ENCODE measurements at places on chromosomes 5 and 9. TPM values are rescaled to one million over a fixed set of nuclear protein-coding genes. Genes with fewer than 3 reads are reported as not detected.

GRCh38 chr9:89732295-89732938 lies 127.6 kb downstream of the GADD45G start:
- H3K27me3 ChIP-seq = no peaks in the 10 kb centered on the region
- no peak for DNase-seq
- H3K36me3 ChIP-seq = no peaks in the 10 kb centered on the region

Gene PHF24
- total RNA-seq = 0.09 TPM

GRCh38 chr5:73947906-73948640 lies 322.1 kb downstream of the ARHGEF28 start:
- H3K4me1 ChIP-seq = no peaks in the 10 kb centered on the region
- H3K4me3 ChIP-seq = no peak overlapping the region
- H3K27me3 ChIP-seq = peaks cover 9% of the 10 kb centered on the region
- DNase-seq = no peak
- H3K36me3 ChIP-seq = no peaks in the 10 kb centered on the region
- no peak overlapping the region for H3K27ac ChIP-seq

GRCh38 chr5:147509710-147510651 lies at the start of gene DPYSL3:
Gene DPYSL3, minus strand, starts transcription at chr5:147510068. Its CDS starts 210 bp downstream, at chr5:147509858.
- peaks cover 43% of the 10 kb centered on the region for H3K27me3 ChIP-seq
- H3K4me1 ChIP-seq = peaks cover 5% of the 10 kb centered on the region
- no peaks in the 10 kb centered on the region for H3K36me3 ChIP-seq
- no peak within 1 kb of the TSS for H3K27ac ChIP-seq

Gene GRIN1
- total RNA-seq = not detected

Gene IQGAP2
- 62.7 TPM for total RNA-seq

GRCh38 chr9:105632807-105633206 lies 29.4 kb upstream of the TAL2 start:
- no peak for DNase-seq
- H3K27me3 ChIP-seq = no peaks in the 10 kb centered on the region
- peaks cover 30% of the 10 kb centered on the region for H3K36me3 ChIP-seq
- H3K4me1 ChIP-seq = no peaks in the 10 kb centered on the region
- H3K27ac ChIP-seq = no peak overlapping the region
- H3K4me3 ChIP-seq = no peak overlapping the region

Measured in activated CD4-positive, alpha-beta T cell treated with anti-CD3 and anti-CD28 coated beads for 36 hours (primary cell).